ENCODE measurements at places on chromosomes 2 and 18. TPM values are rescaled to one million over a fixed set of nuclear protein-coding genes. Genes with fewer than 3 reads are reported as not detected.
A peak's percentile ranks its signal among the peaks of the same experiment; 100 is the strongest.

Gene TGFA
- total RNA-seq, result 104 TPM

Gene STARD6
- not detected for total RNA-seq

Gene RNU2-63P
- not detected for total RNA-seq

Gene IGFBP2
- total RNA-seq, result 175 TPM

DNA sequence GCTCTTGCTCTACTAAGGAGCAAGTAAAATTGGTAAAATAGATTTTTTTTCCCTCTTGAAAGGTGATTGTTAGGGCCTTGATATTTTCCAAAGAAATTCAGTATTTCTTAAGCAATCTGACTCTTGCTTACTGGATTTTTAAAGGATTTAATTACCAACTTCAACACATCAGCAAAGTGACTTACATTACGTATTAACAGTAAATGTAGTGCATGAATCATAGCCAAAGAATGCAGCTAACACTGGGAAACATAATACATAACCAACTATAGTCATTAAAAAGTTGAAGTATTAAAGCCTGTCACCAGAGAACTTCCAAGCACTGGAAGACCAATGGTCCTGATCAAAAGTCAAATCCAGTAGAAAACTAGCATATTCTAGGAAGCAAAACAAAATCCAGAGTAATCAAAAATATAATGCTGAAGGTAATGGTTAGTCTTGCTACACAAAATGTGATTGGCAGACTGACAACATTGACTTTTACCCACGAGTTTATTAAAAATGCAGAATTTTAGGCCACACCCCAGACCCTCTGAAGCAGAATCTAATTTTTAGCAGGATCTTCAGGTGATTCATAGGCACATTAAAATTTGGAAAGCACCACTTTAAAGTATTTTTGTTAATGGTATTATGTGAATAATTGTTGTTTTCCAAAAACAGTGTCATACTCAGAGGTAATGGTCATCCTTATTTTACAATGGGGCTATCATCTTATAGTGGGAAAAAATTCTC lies 31.8 kb upstream of the CAVIN2 start:
- DNase-seq, result no peak
- H3K27ac ChIP-seq, result peak overlapping the region; percentile 85
- H3K27me3 ChIP-seq, result no peaks in the 10 kb centered on the region
- peak overlapping the region; percentile 24 for H3K4me3 ChIP-seq
- no peaks in the 10 kb centered on the region for H3K36me3 ChIP-seq
- peaks cover 39% of the 10 kb centered on the region for H3K4me1 ChIP-seq

DNA sequence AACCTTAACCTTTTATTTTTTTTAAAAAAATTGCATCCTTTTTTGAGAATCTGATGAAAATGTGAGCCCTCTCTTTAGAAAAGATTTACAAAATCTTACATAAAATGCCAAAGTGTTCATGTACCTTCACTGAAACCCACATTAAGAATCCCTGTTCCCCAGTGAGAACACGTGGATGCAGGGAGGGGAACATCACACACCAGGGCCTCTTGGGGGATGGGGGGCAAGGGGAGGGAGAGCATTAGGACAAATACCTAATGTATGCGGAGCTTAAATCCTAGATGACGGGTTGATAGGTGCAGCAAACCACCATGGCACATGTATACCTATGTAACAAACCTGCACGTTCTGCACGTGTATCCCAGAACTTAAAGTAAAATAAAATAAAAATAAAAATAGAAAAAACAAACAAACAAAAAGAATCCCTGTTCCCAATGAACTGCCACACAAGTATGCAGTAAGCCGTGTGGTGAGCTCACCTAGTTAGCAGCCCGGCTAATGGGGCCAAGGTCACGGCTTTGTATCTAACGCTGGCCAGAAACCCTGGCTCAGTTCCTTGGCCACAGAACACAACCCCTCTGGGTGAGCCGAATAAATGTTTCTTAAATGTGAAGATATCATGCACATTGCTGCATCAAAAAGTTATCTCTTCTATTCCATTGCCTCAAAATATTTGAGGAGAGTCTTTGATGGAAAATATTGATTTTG lies 41.4 kb downstream of the CHST9 start:
- peak overlapping the region; percentile 72 for H3K27ac ChIP-seq
- peak; percentile 56 for DNase-seq
- no peaks in the 10 kb centered on the region for H3K27me3 ChIP-seq
- H3K4me3 ChIP-seq, result peak overlapping the region; percentile 14

DNA sequence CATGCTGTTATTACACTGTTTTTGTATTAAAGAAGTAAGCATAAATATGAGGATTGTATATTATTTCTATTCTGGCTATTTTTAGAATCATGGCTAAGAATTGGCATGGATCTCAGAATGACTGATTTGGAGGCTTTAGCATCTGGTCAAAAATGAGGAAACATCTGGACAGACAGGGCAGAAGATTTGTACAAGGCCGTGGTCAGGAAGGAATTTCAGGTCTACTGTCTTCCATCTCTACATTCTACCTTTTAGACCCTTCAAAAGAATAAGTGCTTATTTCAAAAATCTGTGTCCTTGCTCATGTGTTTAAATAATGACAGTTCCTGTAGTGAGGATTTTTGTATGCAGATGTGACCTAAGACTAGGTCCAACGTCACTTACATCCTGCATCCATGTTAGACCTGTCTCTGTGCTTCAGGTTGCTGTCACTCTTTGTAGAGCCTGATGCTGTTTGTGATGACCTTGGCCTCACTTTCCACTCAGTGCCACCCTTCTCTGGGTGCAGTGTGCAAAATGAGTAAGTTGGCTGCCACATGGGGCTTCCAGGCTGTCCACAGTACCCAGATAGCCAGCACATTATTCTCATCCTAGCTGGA lies 54.7 kb upstream of the B3GNT2 start:
- no peaks in the 10 kb centered on the region for H3K27me3 ChIP-seq
- no peak for DNase-seq
- no peaks in the 10 kb centered on the region for H3K4me1 ChIP-seq

DNA sequence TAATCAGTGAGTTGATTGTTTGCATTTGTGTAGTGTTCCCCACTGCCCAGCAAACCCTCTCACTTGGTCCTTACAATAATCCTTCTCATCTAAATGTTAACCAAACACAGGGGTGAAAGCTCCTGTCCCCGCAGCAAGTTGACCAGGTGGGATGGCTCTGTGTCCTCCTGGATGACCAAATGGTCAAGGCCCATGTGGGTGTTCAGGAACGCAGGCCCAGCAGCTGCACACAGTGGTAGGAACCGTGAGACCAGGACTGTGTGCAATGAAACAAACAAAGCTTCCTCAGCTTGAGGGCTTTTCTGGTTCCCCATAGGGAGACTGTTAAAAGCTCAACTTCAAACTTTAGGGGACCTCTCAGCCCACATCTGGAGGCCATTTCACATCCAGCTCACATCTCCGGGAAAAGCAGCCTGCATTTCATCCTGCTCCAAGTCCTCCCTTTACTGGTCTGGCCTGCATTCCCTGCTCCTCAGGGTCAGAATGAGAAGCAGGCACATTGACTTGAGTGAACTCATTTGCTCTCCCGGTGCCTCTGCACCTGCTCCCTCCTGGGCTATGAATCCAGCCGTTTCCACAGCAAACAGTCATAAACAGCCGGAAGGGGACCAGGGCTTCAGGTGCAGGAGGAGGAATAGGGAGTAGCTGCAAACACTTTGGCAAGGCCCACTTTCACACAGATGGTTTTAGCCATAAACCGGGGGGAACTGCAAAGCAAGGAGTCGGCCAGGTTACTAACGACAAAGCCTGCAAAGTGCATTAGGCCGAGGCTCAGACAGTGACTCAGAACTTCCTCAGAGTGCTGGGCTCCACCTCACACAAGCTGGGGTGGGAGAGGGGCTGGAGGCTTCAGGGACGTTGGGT lies 144.7 kb downstream of the CAPN13 start:
- no peak overlapping the region for H3K4me3 ChIP-seq
- no peaks in the 10 kb centered on the region for H3K36me3 ChIP-seq
- H3K4me1 ChIP-seq, result no peaks in the 10 kb centered on the region
- no peak for DNase-seq

DNA sequence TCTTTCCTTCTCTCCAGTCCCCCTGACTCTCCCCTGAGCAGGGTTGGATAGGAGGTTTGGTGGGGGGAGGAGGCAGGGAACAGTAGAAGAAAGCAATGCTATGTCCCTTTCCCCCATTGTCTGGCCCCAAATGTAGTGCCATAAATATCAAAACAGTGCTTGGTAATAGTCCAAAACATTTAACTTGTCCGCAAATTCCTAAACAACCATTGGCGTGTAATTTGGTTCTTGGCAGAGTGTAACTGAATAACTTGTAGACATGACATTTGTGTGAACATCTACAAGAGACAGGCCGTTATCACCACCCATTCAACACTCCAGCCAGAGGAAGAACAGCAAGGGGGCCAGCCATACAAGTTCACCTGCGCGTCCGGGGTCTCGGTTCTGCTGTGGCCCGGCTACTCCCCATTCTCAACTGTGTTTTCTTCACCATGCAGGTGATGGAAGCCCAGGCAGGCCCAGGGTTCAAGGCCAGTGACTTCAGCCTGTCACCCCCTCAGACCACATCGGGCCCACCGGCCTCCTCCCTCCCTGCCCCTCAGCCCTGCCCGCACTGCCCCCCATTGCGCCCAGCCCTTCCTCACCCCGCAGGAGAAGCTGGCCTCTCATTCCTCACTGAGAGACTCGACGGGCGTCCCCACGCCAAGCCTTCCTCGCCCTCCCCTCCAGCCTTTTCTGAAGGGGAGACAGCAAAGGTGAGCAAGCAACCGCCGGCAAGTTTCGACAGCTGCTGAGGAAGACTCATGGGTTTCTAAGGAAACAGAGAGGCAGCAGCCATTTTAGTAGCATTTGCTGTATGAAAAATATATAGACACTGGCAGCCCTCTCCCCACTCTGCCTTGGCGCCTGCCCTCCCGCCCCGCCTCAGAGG lies 699 bp upstream of the RAPGEF4 start:
- peak overlapping the region; percentile 60 for H3K4me3 ChIP-seq
- H3K36me3 ChIP-seq, result peaks cover 8% of the 10 kb centered on the region
- H3K27me3 ChIP-seq, result peaks cover 84% of the 10 kb centered on the region
- H3K4me1 ChIP-seq, result no peaks in the 10 kb centered on the region
- no peak for DNase-seq

DNA sequence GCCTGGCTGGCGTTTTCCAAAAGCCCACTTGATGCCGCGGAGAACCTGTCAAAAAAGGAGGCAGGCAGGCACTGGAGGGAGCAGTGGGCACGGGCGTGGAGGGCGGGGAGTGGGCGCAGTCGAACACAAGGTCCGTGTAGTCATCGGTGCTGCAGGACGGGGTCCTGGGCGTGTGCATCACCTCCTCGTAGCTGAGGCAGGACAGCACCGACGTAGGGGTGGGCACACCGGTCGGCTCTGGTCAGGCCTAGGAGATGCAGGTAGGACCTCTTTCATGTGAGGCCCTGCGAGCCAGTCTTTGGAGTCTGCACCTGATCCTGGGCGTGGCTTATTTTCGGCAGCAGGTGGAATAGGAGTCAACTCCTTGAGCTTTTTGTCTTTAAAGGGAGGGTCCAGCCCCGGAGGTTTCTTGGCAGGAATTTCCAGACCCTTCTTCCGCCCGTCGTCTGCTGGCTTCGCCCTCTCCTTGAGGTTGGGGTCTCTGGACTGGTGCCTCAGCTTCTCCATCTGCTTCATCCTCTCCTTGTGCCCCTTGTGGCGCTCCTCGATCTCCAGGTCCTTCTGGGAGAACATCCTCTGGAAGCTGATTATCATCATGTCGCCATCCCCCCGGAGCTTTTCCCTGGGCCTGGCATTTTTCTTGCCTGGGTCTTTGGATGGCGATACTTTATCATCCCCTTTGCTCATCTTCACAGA lies 892.5 kb upstream of the LRRTM1 start:
- H3K4me1 ChIP-seq, result no peaks in the 10 kb centered on the region
- H3K36me3 ChIP-seq, result no peaks in the 10 kb centered on the region
- H3K27ac ChIP-seq, result no peak overlapping the region
- no peak for DNase-seq

GRCh38 chr2:201353116-201353515 lies 4.0 kb downstream of the FLACC1 start:
- no peak for DNase-seq
- peaks cover 9% of the 10 kb centered on the region for H3K4me1 ChIP-seq
- peaks cover 5% of the 10 kb centered on the region for H3K36me3 ChIP-seq
- no peaks in the 10 kb centered on the region for H3K27me3 ChIP-seq

- H3K4me3 ChIP-seq, result no peak overlapping the region
- DNase-seq, result no peak
- H3K27me3 ChIP-seq, result no peaks in the 10 kb centered on the region
- no peak overlapping the region for H3K27ac ChIP-seq
- H3K4me1 ChIP-seq, result no peaks in the 10 kb centered on the region
These were observed 115.4 kb downstream of the ACAA2 start for GRCh38 chr18:49697757-49698524.

DNA sequence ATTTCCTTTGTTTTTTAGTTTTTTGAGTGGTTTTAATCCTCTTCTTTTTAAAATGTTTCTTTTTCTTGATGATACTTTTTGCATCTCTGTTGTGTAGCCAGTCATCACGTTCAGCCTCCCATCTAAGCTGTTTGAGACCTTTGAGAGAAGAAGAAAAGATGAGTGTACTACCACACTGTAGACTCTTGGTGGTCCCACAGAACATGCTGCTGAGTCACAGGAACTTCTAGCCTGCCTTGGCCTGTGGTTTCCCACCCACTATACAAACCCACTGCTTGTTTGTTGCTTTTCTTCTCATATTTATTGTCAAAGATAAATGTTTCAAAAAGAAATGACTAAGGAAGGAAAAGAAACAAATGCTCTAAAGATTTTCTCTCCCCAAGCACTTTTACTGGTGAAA lies 5.5 kb downstream of the CEBPZOS start:
- no peaks in the 10 kb centered on the region for H3K4me1 ChIP-seq
- no peak for DNase-seq
- no peak overlapping the region for H3K4me3 ChIP-seq
- H3K27me3 ChIP-seq, result no peaks in the 10 kb centered on the region
- no peak overlapping the region for H3K27ac ChIP-seq

GRCh38 chr2:169916623-169917022 lies 89.4 kb downstream of the UBR3 start:
- H3K27ac ChIP-seq, result no peak overlapping the region
- no peak overlapping the region for H3K4me3 ChIP-seq
- H3K27me3 ChIP-seq, result no peaks in the 10 kb centered on the region
- H3K4me1 ChIP-seq, result no peaks in the 10 kb centered on the region
- no peaks in the 10 kb centered on the region for H3K36me3 ChIP-seq

DNA sequence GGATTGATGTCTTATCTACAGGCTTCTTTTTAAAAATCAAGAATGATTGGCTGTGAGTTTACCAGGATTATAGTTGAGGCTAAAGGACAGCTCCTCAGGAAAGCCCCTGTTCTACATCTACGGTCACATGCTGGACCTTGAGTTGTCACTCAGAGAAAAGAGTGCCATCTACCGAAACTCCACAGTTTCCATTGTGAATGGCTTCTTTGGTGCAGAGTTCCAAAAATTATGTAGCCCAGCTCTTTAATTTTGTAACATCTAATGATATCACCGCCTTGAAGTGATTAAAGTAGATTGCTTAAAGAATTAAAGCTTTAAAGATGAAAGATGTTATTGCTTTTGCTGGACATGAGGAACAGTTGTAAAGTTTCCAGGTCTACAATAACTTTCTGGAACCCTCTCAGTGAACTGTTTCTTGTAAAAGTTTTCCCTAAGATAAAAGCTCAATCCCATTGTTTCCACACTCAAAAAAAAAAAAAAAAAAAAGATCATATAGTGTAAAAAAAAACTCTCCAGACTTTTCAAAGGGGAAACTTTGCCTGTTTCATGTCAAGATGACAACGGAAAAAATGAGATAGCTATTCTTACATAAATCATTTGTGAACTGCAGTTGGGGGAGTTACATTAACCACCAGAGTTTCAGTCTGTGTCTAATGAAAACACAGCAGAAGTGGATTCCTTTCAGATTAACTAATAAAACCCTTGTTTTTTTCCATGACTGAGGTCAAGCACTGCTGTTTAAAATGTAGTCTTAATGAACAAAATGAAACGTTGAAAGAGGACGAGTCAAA lies 4.3 kb downstream of the COL3A1 start:
- H3K27ac ChIP-seq, result no peak overlapping the region
- no peaks in the 10 kb centered on the region for H3K4me1 ChIP-seq
- H3K4me3 ChIP-seq, result no peak overlapping the region
- H3K36me3 ChIP-seq, result no peaks in the 10 kb centered on the region
- no peaks in the 10 kb centered on the region for H3K27me3 ChIP-seq

Measured in Calu3 (cell line).